Amygdala (tissue), 56 donors: ENCODE measurements at places on chromosomes 7 and 10.

- no peak for DNase-seq
These were observed 125.4 kb downstream of the EVX1 start for GRCh38 chr7:27367933-27368549.

- no peak for DNase-seq
These were observed 15.4 kb downstream of the AQP1 start for GRCh38 chr7:30927040-30927439.

- no peak for DNase-seq
These were observed 361.4 kb upstream of the VSTM2A start for GRCh38 chr7:54180796-54181195.

GRCh38 chr7:26413007-26413691 is 121.5 kb downstream of the SNX10 start:
- no peak for DNase-seq

- DNase-seq, result no peak
These were observed 183.5 kb upstream of the INHBA start for GRCh38 chr7:41886262-41886900.

- DNase-seq, result peak; percentile 47
These were observed 1.1 kb downstream of the DDIT4 start for GRCh38 chr10:72274730-72275350.

DNA sequence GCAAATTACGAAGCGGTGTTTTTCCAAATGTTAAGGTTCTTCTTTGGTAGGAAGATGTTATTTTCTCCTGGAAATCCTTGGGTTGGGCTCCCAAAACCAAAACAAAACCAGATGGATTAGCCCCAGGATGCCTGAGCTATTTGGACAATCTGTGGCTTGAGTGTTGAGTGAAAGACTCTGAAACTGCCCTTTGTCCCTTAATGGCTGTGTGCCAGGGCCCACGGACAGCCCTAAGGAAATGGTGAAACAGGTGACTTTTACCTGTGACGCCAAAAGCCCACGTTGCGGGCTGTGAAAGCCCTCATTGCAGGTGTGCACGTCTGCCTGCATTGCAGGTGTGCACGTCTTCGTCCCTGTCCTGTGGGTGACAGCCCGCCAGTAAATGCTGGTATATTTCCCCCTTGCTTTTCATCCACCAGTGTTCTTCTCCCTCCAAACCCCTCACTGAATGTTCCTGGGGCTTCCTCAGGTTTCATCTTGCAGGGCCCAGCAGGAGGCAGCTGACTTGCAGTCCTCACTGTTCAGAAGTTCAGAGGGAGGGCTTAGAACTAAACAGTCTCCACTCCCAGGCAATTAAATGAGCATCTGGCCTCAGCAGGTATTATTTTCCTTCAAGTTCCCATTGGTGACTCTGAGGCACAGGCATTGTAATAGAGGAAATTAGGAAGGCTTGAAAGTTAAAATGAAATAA is 10.7 kb downstream of the PFKP start:
- no peak for DNase-seq

- no peak for DNase-seq
These were observed 3.6 kb downstream of the HOXA1 start for GRCh38 chr7:27091941-27092818.

DNA sequence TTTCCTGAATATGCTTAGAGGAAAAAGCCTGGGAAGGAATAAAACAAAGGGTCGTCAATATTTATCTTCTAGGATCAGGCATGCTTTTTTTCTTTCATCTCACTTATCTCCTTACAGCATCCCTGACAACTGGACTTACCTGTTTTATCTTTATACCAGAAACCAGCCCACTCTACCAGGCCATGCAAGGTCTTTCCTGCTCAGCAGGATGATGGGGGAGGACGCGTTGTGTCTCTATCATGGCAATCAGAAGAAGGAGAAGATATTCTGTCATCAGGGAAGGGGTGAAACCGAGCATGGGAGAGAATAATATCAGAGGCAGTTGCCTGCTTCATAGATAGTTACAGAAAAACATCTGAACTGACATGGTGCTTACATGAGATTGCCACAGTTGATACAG is 445.6 kb downstream of the DPP6 start:
- DNase-seq, result no peak

- no peak for DNase-seq
These were observed 162.2 kb downstream of the AOAH start for GRCh38 chr7:36562121-36562520.

DNA sequence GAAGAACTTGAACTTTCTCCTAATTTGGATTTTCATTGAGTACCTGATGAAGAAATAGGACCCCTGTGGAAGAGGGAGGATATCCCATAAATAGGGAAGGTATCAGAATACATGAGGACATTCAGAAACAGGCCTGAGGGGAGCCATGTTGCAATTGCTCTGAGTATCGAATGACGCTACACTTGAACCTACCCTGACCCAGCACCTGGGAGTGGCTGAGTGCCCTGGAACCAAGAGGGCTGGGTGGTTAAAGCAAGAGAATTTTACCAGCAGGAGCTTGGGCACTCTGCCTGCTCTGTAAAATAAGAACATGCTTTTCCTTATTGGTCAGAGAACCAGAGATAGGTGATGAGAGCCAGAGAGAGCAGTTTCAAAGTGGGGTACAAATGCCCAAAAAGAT is 7.2 kb downstream of the NEUROD6 start:
- no peak for DNase-seq

DNA sequence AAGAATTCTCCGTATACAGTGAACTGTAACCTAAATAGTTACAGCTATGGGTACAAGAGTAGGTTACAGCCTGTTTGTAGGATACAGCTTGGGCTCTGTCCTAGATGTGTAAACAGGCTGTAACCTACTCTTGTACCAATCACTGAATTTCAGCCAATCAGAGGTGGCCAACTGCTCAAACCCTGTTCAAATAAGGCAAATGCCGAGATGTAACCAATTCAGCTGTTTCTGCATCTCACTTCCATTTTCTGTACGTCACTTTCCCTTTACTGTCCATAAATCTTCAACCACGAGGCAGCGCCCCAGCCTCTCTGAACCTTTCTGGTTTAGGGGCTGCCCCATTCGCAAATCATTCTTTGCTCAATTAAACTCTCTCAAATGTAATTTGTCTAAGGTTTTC is 8.3 kb upstream of the MMP21 start:
- DNase-seq, result no peak

- DNase-seq, result no peak
These were observed 166.7 kb upstream of the BET1 start for GRCh38 chr7:94170836-94171235.

GRCh38 chr7:50146692-50147091 is 53.6 kb upstream of the ZPBP start:
- no peak for DNase-seq

DNA sequence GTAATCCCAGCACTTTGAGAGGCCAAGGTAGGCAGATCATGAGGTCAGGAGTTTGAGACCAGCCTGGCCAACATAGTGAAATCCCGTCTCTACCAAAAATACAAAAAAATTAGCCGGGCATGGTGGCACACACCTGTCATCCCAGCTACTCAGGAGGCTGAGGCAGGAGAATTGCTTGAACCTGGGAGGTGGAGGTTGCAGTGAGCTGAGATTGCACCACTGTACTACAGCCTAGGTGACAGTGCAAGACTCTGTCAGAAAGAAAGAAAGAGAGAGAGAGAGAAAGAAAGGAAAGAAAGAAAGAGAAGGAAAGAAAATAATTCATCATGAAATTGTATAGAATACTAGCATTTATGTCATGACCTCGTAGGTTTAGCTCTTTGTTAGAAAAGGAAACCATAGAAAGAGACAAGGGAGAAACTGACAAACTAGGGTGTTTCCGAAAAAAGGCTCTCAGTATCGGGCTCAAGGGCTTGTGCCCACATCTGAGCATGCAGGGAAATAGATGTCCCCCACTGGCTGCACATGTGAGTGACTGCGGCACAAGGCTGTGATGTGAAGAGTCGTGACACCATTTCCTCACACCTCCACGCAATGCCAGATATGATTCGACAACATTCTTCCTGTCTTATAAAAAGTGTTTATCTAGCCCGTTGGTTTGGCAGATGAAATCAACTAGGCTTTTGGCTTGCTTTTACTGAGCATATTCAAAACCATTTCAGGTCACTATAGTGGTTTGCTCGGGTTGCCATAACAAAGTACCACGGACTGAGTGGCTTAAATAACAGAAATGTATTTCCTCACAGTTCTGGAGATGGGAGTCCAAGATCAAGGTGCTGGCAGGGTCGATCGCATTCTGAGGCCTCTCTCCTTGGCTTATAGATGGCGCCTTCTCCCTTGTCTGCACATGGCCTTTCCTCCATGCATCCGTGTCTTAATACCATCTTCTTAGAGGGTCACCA is 2.0 kb downstream of the SRGN start:
- no peak for DNase-seq

DNA sequence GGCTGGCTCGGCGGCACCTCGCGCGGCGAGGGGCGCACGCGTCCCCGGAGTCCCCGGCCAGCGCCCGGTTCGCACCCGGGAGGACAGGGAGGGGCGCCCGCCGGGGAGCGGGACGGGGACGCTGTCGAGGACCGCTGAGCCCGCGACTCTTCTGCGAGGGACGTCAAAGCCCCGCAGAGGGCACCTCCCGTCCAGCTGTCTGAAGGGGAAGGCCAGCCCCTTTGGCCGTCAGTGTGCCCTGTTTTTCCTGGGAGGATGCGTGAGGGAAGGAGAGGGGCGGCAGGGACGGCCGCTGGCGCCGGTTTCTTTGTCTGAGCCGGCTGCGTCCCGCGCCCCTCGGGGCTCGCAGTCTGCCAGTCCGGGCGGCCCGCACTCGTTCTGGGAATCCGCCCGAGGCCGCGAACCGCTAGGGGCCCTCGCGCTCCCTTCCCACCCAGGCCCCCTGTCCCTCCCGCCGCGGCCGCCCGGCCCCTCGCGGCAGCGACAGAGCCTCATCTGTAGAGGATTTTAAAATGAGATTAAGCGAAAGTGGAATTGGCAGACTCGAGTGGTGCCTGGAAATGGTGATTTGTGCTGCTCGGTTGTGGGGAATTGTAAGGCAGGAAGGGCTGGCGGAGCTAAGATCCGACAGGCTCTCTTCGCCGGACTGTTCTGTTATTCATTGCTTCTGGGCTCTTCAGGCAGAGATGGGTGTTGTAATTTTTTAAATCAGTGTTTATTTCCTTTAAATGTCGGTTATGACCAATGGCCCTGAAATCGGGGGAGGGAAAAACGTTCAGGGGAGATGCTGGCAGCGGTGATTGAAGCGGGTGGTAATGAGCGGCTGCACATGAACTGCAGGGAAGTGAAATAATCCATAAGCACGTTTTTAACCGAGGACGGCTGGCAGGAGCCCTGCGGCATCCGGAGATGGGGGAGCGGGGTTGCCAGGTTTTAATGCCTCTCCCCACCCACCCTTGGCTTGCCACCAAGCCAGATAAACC is 618 bp upstream of the RELN start:
- no peak for DNase-seq

GRCh38 chr10:3421537-3422257 is 249.1 kb upstream of the PITRM1 start:
- no peak for DNase-seq

DNA sequence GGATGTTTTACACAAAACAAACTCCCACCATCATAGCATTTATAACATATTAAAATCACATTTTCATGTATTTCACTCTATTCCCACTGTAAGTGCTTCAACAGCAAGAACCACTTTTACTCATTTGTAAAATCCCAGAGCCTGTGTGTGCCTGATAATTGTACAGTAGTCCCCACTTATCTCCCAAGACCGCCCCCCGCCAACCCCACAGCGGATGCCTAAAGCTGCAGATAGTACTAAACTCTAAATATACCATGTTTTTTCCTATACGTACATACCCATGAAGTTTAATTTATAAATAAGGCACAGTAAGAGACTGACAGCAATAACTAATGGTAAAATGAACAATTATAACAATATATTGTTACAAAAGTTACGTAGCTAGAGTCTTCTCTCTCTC is 33.5 kb downstream of the EZH2 start:
- no peak for DNase-seq

GRCh38 chr10:79266543-79267312 is 80.5 kb upstream of the PPIF start:
- DNase-seq, result peak; percentile 47

DNA sequence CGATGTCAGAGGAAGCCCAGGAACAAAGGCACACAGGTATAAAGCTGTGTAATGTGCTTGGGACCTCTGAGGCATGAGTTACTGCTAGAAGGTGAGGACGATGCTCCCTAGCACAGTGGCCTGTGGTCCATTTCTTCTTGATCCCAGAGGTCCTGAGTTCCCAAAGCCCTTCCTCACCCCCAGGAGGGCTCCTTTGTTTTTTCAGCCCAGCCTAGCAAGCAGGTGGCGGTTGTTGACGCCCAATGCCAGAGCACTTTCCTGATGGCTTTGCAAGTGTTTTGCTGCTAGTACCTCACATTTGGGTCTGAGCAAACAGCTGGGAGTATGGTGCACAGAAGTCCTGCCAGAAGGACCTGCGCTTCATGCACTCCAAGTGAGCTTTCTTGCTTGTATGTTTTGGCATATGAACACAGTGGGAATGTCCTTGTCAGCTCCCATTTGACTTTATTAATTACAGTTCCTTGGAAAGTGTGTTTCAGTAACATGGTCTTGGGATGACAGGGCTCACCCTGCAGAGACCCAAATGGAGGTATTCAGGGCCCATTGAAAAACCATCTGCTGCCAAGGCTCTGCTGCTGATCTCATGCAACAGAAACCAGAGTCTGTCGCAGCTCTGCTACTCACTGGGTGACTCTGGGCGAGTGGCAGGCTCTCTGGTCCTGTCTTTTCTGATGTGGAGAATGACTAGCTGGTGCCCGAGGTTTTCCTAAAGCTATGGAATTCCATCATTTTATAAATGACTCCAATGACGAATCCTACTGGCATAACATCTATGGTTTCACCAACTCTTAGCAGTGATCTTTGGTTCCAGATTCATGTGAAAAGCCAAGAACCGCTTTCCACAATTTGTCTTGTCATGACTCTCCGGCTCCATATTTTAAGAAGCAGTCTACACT is 134.9 kb downstream of the ARID5B start:
- DNase-seq, result no peak

GRCh38 chr10:8663131-8663530 is 608.6 kb downstream of the GATA3 start:
- DNase-seq, result no peak

- no peak for DNase-seq
These were observed 106.0 kb downstream of the TCERG1L start for GRCh38 chr10:131205556-131205955.

DNA sequence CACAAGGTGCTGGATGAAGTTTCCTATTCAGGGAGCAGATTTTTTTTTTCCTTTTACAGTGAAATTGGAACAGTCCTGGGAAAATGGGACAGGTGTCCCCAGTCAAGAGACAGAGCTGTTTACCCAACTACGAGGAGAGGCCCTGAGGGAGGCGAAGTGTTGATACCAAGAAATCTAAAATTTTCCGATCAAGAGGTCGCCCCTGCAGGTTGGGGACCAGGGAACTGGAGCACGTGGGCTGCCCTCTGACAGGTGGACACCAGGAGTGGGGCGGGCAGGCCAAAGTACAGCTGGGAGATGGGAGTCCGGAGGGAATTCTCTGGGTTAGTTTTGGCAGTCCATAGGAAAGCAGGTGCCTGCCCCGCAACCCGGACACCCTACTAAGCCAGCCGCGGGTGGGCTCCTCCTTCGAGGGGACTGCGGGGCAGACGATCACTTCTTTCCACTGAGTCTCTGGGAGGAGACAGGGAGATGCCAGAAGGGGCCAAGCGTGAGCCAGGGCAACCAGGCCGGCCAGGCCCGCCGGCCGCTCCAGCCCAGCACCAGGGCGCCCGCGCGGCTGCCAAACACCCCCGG is 965 bp upstream of the CAMK1D start:
- no peak for DNase-seq

- DNase-seq, result no peak
These were observed 1256.8 kb upstream of the SORCS1 start for GRCh38 chr10:108421266-108421665.
